ENCODE measurements at places on chromosomes 5 and 9. TPM values are rescaled to one million over a fixed set of nuclear protein-coding genes. Genes with fewer than 3 reads are reported as not detected.

TMC1 gene
- not detected for total RNA-seq

PTPN3 gene
- total RNA-seq, result 7.3 TPM

PIP5KL1 gene
- total RNA-seq, result 1.6 TPM

SLC46A2 gene
- total RNA-seq, result not detected

SLC6A18 gene
- total RNA-seq, result not detected

LRRC70 gene
- total RNA-seq, result not detected

PCDHGA8 gene
- not detected for total RNA-seq

IL17B gene
- total RNA-seq, result not detected

SLC34A1 gene
- 0.02 TPM for total RNA-seq

WNT8A gene
- total RNA-seq, result 0.12 TPM

NIPAL4 gene
- 0.44 TPM for total RNA-seq

HDAC3 gene
- total RNA-seq, result 88.4 TPM

IL13 gene
- total RNA-seq, result not detected

TSPAN17 gene
- total RNA-seq, result 27.8 TPM

SLC4A9 gene
- total RNA-seq, result not detected

GLRA1 gene
- total RNA-seq, result not detected

PTGS1 gene
- 4.8 TPM for total RNA-seq

RFESD gene
- total RNA-seq, result 1.6 TPM

OR1L8 gene
- total RNA-seq, result 0.25 TPM

ZDHHC11 gene
- 0.22 TPM for total RNA-seq

EDIL3 gene
- total RNA-seq, result 109 TPM

NEUROG1 gene
- not detected for total RNA-seq

CRHBP gene
- total RNA-seq, result not detected

CD72 gene
- total RNA-seq, result 0.05 TPM

NIM1K gene
- 0.07 TPM for total RNA-seq

All from M059J (cell line).